Kasumi-1 (cell line): ENCODE measurements at places on chromosomes 16 and 17.

DNA sequence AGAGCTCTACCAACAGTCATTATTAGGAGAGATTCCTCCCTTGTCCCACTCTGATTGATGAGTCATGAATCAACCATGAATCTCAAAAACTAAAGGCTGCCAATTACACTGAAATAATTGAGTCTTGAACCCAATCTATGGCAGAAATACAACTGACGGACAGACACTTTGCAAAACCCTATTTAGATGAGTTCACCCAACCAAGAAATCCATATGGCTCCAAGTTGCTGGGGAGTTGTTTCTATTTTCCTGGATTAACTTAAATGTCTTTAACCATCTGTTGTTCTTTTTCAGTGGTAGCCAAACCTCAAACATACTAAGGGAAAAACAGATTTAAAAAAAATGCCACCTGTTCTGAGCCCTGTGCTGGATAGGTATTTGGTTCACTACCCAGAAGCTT, 151.0 kb downstream of the SHISA9 start:
- no peak for DNase-seq

- no peak for DNase-seq
Measured at GRCh38 chr17:47717979-47718621, 14.9 kb upstream of the TBX21 start.

DNA sequence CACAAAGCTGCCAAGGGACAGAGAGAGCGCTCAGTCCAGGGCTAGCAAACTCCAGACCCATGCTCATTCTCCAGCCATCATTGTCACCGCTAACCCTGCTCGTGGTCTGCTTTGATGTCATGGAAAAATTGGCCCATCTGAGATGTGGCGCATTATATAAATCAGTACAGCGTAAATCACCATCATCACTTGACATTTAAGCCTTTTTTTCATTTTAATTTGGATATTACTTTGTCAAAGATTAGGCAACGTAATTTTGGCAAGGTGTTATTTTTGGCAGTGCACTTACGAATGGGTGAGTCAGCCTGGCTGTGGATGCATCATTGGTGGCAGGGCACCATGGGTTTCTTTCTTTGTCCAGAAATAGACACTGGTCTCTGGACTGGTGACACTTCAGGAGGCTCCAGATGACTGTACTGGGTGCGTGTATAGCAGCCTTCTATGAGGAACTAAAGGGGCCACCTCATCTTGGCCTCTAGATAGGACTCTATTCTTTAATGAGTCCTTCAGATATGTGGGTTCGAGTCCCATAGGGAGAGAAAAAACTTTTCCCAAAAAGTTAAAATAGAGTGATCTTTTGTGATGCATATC, 166.3 kb downstream of the MSI2 start:
- peak; percentile 31 for DNase-seq

DNA sequence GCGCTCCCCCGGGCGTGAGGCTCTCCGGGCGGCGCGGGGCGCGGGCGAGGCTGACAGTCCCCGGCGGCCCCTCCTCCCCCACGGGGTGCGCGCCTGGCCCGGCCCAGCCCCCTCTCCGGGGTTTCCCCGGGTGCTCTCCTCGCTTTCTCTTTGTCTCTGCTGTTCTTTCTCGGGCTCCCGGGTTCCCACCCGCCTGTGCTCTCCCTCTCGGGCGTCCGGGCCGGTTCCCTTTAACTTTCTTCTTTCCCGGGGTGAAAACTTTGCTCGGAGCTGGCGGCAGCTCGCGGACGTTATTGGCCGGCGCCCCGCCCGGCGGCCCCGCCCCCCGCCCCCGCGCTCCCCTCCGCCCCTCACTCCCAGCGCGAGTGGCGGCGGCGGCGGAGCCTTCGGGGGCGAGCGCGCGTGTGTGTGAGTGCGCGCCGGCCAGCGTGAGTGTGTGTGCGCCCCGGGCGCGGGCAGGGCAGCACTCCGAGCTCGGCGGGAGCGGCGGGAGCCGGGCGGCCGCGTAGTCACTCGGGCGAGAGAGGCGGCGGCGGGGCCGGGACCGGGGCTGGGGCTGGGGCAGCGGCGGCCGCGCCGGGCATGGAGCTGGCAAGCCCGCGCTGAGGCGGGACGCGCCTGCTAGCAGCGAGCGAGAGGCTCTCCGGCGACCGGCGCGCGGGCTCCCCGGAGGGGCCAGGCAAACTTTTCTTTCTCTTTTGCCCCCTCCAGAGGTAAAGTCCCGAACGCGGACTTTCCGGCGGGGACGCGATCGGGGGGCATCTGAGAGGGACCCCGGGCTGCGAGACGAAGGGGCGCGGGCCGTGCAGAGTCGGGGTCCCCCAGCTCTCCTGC, at the start of gene NTN1:
Gene NTN1 (plus strand): TSS at position 353 of the 834 bp plus-strand sequence. CDS start 864 bp downstream, outside the sequence.
- DNase-seq: peak; percentile 36

GRCh38 chr16:67281536-67282446, 2.5 kb downstream of the PLEKHG4 start:
- no peak for DNase-seq

GRCh38 chr16:71859762-71860521, 14.2 kb downstream of the ATXN1L start:
- no peak for DNase-seq

DNA sequence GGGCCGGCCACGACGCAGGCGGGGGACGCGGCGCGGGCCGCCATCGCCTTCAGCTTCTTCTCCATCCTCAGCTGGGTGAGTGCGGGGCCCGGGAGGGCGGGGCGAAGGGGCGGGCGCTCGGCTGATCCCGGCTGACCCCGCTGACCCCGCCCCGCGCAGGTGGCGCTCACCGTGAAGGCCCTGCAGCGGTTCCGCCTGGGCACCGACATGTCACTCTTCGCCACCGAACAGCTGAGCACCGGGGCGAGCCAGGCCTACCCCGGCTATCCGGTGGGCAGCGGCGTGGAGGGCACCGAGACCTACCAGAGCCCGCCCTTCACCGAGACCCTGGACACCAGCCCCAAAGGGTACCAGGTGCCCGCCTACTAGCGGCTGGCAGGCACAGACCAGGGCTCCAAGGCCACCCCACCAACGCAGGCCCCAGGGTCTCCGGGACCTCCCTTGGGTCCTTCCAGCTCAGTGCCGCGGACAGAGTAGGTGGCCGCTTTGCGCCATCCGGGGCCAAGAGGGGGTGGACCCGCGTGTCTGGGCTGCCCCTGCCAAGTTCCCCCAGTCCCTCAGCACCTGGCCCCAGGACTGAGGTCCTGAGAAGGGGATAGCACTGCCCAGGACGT, 3.0 kb downstream of the SYNGR3 start:
- DNase-seq: no peak

- DNase-seq: no peak
Measured at GRCh38 chr17:63163158-63163520, 197.1 kb downstream of the TANC2 start.

- DNase-seq: no peak
Measured at GRCh38 chr16:67779256-67780014, 26.9 kb downstream of the RANBP10 start.

- no peak for DNase-seq
Measured at GRCh38 chr17:3838206-3838605, 7.8 kb downstream of the NCBP3 start.

DNA sequence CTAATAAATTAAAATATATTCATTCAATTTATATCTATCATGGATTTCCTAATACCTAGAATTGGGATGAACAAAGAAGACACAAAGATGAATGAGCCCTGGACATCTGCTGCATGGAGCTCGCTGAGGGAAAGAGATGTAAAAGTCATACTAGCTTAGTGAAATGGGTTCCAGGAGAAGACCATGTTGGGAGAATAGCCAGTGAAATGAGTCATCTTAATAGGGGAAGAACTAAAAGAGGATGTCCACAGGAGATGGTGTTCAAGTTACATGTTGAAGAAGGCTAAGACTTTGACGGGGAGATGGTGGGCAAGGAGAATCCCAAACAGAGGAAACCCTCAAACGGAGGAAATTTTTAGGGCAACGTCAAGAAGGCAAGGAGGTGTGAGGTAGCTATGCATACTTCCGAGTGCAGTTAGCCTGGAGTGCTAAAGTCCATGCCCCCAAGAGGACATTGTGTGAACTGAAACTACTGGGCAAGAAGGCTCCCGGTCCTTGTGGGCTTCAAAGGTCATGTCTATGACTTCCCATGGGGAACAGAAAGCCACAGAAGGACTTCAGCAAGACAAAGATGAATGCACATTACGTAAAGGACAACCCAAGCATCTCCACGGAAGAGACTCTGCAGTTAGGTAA, 220.5 kb upstream of the CDH11 start:
- no peak for DNase-seq

- no peak for DNase-seq
Measured at GRCh38 chr17:29620271-29620670, 2.4 kb downstream of the CORO6 start.

- DNase-seq: no peak
Measured at GRCh38 chr16:84055366-84055765, 12.8 kb upstream of the SLC38A8 start.

- DNase-seq: peak; percentile 73
Measured at GRCh38 chr17:20063665-20064648, 54.8 kb downstream of the SPECC1 start.

GRCh38 chr17:28182559-28182958, 136.4 kb upstream of the TMEM97 start:
- DNase-seq: no peak

- no peak for DNase-seq
Measured at GRCh38 chr17:79925242-79925957, 86.2 kb upstream of the CBX4 start.

GRCh38 chr17:63041251-63041650, 75.2 kb downstream of the TANC2 start:
- no peak for DNase-seq

GRCh38 chr17:29645515-29646051, 22.9 kb upstream of the CORO6 start:
- no peak for DNase-seq

- DNase-seq: no peak
Measured at GRCh38 chr17:19656336-19656735, 7.8 kb downstream of the ALDH3A2 start.

DNA sequence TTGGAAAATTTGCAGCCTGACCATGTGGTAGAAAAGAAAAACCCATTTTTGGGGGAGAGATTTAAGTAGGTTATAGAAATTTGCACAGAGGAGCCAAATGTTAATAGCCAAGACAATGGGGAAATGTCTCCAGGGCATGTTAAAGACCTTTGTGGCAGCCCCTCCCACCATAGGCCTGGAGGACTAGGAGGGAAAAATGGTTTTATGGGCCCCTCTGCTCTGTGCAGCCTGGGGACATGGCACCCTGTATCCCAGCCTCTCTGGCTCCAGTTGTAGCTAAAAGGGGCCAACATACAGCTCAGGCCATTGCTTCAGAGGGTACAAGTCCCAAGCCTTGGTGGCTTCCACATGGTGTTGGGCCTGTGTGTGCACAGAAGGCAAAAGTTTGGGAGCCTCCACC, 245.9 kb upstream of the AXIN2 start:
- no peak for DNase-seq

- DNase-seq: peak; percentile 4
Measured at GRCh38 chr17:16304830-16305229, 48.4 kb downstream of the CENPV start.

DNA sequence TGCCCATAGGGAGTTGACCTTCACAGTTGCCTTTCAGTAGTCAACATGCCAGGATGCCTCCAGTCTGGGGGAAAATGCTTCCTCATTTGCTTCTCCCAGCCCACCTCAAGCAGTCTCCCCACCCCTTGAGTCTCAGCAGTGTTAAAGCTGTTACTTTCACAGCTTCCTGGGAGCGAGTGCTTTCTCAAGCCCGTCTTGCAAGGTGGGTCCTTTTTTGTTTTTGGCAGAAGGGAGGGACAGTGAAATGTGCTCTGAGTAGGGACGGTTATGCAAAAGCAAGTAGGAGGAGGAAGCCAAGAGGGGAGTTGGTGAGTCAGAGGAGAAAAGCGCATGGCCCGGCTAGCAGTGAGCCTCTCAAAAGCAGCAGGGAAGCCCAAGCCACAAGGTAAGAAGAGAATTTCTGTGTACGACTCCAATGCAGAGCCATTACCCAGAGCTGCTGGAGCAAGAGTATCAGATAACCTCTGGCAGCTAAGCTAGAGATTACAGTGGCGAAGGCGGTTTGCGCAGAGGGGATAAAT, at the start of gene CHST4:
Gene CHST4 (plus strand): TSS at position 316 of the 521 bp plus-strand sequence. CDS start 10,252 bp downstream, outside the sequence.
- DNase-seq: peak; percentile 71

DNA sequence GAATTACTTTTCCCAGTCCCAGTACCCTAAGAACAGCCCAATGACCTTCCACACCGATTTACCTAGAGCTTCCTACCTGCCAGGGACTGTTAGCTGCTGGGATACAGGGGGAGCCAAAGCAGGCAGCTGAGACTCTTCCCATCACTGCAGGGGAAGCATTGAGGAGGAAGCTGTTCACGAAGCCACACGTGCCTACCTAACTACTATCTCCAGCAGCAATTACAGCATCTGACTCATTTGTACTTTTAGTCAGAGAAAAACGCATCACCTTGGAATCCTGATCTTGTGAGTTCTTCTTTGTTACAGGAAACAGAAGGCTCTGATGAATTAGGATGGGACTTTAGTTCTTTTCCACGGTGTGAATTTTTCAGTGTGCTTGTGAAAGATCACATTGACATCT, 113.7 kb upstream of the DHX40 start:
- no peak for DNase-seq

GRCh38 chr17:53736516-53737240, 86.0 kb upstream of the KIF2B start:
- DNase-seq: no peak

DNA sequence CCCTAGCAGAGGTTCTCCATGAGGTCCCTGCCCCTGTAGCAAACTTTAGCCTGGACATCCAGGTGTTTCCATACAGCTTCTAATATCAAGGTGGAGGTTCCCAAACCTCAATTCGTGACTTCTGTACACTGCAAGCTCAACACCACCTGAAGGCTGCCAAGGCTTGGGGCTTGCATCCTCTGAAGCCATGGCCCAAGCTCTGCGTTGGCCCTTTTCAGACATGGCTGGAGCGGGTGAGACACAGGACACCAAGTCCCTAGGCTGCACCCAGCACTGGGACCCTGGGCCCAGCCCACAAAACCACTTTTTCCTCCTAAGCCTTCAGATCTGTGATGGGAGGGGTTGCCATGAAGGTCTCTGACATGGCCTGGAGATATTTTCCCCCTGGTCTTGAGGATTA, 1292.0 kb downstream of the CDH8 start:
- DNase-seq: no peak

DNA sequence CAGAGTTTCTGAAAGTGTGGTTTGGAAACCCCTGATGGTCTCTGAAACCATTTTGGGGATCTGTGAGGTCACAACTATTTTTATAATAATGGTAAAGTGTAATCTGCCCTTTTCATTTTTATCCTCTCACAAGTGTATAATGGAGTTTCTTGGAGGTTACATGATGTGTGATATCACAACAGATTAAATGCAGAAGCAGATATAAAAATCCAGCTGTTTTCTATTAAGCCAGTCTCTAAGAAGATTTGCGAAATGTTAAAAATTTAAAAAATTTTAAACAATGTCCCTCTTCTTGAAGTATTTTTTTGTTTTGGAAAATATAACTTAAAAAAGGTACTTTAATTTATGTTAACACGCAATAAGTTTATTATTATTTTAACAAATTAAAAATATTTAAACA, 48.7 kb downstream of the RPGRIP1L start:
- no peak for DNase-seq

- DNase-seq: no peak
Measured at GRCh38 chr17:19726631-19727376, 10.4 kb upstream of the SLC47A2 start.
